ENCODE measurements at places on chromosomes 5 and 9.

GRCh38 chr9:134549336-134549735 lies 92.3 kb upstream of the COL5A1 start:
- no peak for DNase-seq

GRCh38 chr5:170573660-170574059 lies 69.8 kb downstream of the KCNIP1 start:
- DNase-seq = no peak

DNA sequence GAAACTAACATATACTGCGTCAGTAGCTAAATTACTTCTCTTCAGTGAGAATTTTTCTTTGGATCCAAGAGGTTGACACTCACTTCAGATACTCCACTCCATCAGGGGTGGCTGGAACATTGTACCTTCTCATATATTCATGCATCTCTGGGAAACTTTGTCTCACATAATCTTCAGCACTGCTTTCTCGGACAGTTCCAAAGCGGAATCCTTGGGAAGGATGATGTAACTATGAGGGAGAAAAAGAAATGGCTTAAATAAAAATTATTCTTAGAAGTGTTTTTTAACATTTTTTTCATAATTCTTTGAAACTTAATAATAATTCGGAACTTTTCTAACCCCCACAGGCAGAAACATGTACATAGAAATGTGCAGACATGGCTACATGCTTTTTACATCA lies 33.4 kb upstream of the PPP3R2 start:
- no peak for DNase-seq

GRCh38 chr5:179314606-179315355 lies 30.5 kb downstream of the ADAMTS2 start:
- DNase-seq = no peak

DNA sequence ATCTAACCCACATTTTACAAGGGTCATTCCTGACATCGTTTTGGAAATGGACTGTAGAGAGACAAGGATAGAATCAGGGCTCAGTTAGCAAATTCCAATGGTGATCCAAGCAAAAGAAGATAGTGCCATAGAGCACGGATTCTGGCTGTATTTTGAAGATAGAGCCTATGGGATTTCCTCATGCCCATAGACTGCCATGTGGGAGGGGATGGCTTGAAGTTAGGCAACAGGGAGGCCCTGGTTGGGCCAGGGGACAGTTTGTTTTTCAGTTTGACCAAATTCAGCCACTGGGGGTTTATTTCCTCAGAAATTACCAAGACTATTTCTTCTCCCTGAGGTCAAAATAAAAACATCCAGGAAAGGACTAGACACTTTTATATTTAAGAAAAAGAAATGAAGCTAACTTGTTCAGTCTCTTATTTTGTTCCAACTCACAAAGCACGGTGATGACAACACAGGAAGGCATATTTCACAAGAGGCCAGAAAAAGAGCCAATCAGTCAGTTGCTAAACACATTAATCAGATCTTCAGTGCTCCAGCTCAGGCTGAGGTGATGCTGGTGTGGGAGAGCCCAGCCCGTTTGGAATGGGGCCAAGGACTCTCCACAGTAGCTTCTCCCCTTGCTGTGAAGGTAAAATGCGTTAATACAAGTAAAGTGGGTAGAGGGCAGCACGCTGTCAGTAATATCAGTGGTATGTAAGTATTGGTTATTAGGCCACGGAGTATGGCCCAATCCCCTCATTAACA lies 4.4 kb upstream of the DCTN4 start:
- no peak for DNase-seq

DNA sequence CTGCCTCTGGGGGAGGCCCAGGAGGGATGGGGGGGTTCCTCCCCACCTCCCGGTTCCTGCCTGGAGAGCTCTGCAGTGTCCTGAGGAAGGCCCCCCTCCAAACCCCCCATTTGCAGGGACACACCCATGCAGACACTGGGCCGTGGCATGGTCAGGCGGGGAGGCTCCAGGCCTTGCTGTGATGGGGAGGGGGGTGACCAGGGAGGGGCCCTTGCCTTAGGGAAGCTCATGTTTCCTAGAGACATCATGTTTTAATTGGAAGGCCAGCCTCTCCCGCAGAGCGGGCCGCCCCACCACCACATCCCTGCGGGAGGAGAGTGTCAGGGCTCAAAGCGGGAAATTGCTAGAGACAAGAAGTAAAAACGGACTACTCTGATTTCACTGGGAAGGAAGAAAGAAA lies 12.0 kb downstream of the PRRX2 start:
- DNase-seq = no peak

DNA sequence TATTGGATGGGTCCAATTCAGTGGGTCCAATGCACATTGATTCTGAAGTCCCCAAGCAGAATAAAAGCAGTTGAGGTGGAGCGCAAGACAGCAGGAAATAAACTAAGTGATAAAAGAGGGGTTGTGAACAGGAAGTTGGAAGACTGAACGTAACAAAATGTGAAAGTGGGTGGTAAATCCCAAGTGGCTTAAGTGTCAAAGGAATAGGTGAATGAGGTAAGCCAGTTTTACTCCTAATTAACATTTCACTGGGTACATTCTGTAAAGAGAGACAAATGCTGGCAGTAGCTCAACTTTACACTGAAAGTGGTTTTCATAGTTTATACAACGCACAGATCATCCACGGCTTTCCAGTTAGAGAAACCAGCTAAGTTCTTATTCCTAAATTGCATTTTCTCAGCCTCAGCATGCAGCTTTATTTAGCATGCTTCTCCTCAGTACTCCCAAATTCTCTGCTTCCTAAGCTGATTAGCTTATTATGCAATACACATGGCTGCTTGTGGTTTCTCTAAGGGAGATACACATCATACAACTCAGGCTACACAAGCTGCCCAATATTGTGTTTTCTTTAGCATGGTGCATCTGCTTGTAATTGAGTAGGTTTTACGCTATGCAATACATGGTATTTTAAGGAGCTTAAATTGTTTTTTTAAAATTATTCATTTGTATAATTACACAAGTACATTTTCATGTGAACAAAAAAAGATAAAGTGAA lies 34.2 kb upstream of the HSD17B4 start:
- DNase-seq = no peak
